ENCODE measurements at places on chromosomes 12 and 14. TPM values are rescaled to one million over a fixed set of nuclear protein-coding genes. Genes with fewer than 3 reads are reported as not detected.
A peak's percentile ranks its signal among the peaks of the same experiment; 100 is the strongest.

GRCh38 chr12:98780261-98780660, 135.2 kb downstream of the APAF1 start:
- no peaks in the 10 kb centered on the region for H3K36me3 ChIP-seq
- no peak overlapping the region for H3K4me3 ChIP-seq
- peaks cover 30% of the 10 kb centered on the region for H3K27me3 ChIP-seq
- H3K27ac ChIP-seq, result no peak overlapping the region
- no peaks in the 10 kb centered on the region for H3K4me1 ChIP-seq
- no peak for DNase-seq

- no peak for DNase-seq
- H3K27ac ChIP-seq, result no peak overlapping the region
- peaks cover 25% of the 10 kb centered on the region for H3K4me1 ChIP-seq
- H3K27me3 ChIP-seq, result peaks cover 23% of the 10 kb centered on the region
- no peaks in the 10 kb centered on the region for H3K36me3 ChIP-seq
These were observed 9.4 kb upstream of the BCL11B start for GRCh38 chr14:99281396-99281795.

- H3K4me1 ChIP-seq, result no peaks in the 10 kb centered on the region
- H3K4me3 ChIP-seq, result no peak overlapping the region
- H3K36me3 ChIP-seq, result no peaks in the 10 kb centered on the region
- DNase-seq, result no peak
- H3K27ac ChIP-seq, result no peak overlapping the region
These were observed 421.9 kb downstream of the LRFN5 start for GRCh38 chr14:42028607-42029006.

GRCh38 chr14:47959740-47960139, 284.3 kb upstream of the MDGA2 start:
- H3K4me1 ChIP-seq, result no peaks in the 10 kb centered on the region
- no peak overlapping the region for H3K4me3 ChIP-seq
- H3K27ac ChIP-seq, result no peak overlapping the region
- H3K27me3 ChIP-seq, result no peaks in the 10 kb centered on the region

DNA sequence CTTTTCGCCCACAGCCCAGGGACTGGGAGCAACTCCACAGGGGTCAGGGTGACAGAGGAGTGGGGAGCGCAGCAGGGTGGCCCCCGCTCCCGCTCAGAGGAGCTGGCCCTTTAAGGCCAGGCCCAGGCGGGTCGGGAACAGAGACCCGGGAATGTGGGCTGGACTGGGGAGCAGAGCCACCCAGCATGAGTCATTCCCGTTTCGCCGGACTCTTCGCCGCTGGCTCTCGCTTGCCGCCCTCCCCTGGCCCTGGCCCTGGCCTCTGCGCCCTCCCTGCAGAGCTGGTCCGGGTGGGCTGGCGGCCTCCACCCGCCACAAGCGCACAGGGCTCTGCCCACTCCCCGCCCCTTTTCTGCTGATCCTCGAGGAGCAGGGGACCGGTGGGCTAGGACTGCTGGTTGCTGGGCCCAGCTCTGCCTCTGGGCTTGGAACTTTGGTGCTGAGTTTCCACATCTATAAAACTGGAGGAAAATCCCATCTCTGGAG, 92.8 kb downstream of the NINJ2 start:
- H3K4me1 ChIP-seq, result peaks cover 78% of the 10 kb centered on the region
- H3K4me3 ChIP-seq, result no peak overlapping the region
- peaks cover 14% of the 10 kb centered on the region for H3K36me3 ChIP-seq
- no peaks in the 10 kb centered on the region for H3K27me3 ChIP-seq
- no peak for DNase-seq

Gene MGAT4C
- total RNA-seq, result not detected

GRCh38 chr12:52688481-52688880, 8.3 kb upstream of the KRT1 start:
- DNase-seq, result no peak
- H3K27ac ChIP-seq, result no peak overlapping the region
- H3K4me1 ChIP-seq, result peaks cover 11% of the 10 kb centered on the region

- H3K4me3 ChIP-seq, result no peak overlapping the region
These were observed 85.2 kb downstream of the WNK1 start for GRCh38 chr12:837548-837947.

Gene CFAP251
- 1.9 TPM for total RNA-seq

- no peaks in the 10 kb centered on the region for H3K4me1 ChIP-seq
- no peaks in the 10 kb centered on the region for H3K27me3 ChIP-seq
- DNase-seq, result no peak
- no peaks in the 10 kb centered on the region for H3K36me3 ChIP-seq
These were observed 82.0 kb downstream of the IFT43 start for GRCh38 chr14:76067536-76067935.

Gene RNASE7
- not detected for total RNA-seq

DNA sequence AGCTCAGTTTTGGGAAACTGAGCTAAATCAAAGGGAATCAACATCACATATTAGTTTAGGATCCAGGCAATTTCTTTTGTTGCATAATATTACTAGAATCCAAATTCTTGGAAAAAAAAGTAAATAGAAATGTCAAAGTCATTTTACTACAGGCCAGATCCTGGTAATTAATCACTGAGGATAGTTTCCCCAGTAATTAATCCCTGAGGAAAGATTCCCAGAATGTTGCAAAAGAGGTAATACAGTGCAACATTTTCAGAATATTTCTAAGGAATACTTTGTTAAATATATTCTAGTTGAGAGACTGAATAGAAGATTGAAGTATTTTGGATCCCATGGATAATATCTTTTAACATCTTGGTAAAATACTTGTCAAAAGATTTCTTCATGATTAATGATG, 207.0 kb upstream of the GARIN2 start:
- peaks cover 8% of the 10 kb centered on the region for H3K4me1 ChIP-seq
- H3K27ac ChIP-seq, result no peak overlapping the region
- no peaks in the 10 kb centered on the region for H3K27me3 ChIP-seq
- DNase-seq, result no peak
- H3K4me3 ChIP-seq, result no peak overlapping the region

GRCh38 chr14:24013654-24014514, 25.2 kb downstream of the DHRS4L2 start:
- H3K27me3 ChIP-seq, result peaks cover 22% of the 10 kb centered on the region
- peaks cover 29% of the 10 kb centered on the region for H3K4me1 ChIP-seq
- H3K4me3 ChIP-seq, result no peak overlapping the region
- peaks cover 14% of the 10 kb centered on the region for H3K36me3 ChIP-seq
- no peak overlapping the region for H3K27ac ChIP-seq
- DNase-seq, result peak; percentile 54

GRCh38 chr14:100015251-100015655, 50.0 kb upstream of the EVL start:
- no peaks in the 10 kb centered on the region for H3K4me1 ChIP-seq
- no peaks in the 10 kb centered on the region for H3K27me3 ChIP-seq
- H3K4me3 ChIP-seq, result no peak overlapping the region
- DNase-seq, result no peak

Gene ENDOU
- total RNA-seq, result not detected

DNA sequence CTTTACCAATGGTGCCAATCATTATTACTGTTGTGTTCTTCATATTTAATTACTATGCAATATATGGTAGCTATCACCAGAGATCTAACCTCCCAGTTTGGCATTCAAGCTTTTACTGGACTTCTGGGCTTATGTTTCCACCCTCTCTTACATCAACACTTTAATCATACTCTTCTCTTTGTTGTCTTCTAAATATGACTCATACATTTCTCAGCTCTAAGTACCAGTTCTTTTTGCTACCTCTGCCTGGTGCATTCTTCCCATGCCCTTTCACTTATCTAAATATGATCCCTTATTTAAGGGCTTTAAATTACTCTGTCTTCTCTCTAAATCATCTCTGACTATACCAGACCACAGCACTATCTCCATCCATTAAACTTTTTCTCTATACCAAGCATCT, 246.1 kb upstream of the CCDC196 start:
- no peak for DNase-seq
- peaks cover 6% of the 10 kb centered on the region for H3K27me3 ChIP-seq
- H3K36me3 ChIP-seq, result no peaks in the 10 kb centered on the region
- no peaks in the 10 kb centered on the region for H3K4me1 ChIP-seq

Gene TMEM106C
- 139 TPM for total RNA-seq

- DNase-seq, result no peak
- peaks cover 4% of the 10 kb centered on the region for H3K4me1 ChIP-seq
- no peak overlapping the region for H3K4me3 ChIP-seq
- no peak overlapping the region for H3K27ac ChIP-seq
- peaks cover 12% of the 10 kb centered on the region for H3K27me3 ChIP-seq
These were observed 96.9 kb upstream of the TMPO start for GRCh38 chr12:98418357-98419075.

Gene PPP1CC
- 230 TPM for total RNA-seq

- no peak overlapping the region for H3K27ac ChIP-seq
- H3K4me3 ChIP-seq, result no peak overlapping the region
- peaks cover 4% of the 10 kb centered on the region for H3K36me3 ChIP-seq
- peak; percentile 29 for DNase-seq
These were observed 99.2 kb downstream of the SCARB1 start for GRCh38 chr12:124764451-124764850.

DNA sequence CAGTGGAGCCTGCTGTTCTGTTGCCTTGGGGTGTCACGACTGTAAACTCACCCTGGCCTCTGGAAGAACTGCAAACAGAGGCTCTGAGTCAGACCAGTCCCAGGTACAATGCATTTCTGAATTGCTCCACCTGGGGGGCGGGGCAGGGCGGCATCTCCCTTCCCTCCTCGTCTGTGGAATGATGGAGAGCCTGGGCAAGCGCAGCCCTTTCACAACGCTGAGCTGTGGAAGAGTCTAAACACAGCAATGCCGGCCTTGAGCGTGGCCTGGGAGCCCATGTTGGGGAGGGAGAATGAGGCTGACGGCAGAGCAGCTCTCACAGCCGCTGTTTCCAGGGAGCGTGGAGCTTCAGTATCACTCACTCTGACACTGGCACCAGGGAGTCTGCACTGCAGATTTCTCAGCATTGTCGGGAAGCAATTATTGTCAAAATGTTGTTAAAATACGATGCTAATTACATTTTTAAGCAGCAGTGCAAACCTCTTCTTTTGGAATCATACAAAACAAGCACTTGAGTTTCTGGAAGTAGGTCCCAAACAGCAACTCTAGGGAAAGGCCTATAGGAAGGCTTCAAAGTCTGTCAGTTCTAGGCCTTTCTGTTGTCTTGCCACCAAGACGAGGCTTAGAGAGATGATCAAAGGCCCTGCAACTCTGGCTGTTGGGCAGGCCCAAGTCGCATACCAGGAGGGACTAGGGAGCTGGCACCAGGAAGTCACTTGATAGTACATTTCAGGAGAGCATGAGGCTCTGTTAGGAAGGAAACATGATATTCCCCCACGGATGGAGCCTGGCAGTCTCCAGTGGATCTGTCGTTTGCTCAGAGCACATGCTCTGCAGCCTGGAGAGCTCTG, 244.0 kb upstream of the FKBP4 start:
- H3K27ac ChIP-seq, result no peak overlapping the region
- peaks cover under 1% of the 10 kb centered on the region for H3K27me3 ChIP-seq
- no peaks in the 10 kb centered on the region for H3K36me3 ChIP-seq
- no peak overlapping the region for H3K4me3 ChIP-seq
- peaks cover 1% of the 10 kb centered on the region for H3K4me1 ChIP-seq

Gene LRRIQ1
- total RNA-seq, result not detected

DNA sequence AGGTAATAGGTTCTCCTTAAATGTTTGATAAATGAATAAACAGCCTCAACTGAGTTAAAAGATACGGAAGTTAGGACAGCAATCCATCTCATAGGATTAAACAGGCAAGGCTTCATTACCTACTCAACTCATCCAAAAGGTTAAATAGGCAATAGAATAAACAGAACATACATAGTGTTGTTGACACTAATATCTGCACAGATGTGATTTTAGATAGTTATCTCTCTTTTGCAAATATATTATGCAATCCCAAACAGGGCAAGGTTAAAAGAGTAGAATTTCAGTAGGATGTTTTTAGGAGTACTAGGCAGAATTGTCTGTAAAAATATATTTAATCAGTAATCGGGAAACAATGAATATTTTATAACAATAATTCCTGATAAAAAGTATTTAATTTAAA, 276.3 kb downstream of the CPNE8 start:
- H3K27me3 ChIP-seq, result no peaks in the 10 kb centered on the region
- no peak overlapping the region for H3K4me3 ChIP-seq
- DNase-seq, result no peak
- no peaks in the 10 kb centered on the region for H3K36me3 ChIP-seq

GRCh38 chr14:87864356-87865270, 128.4 kb downstream of the GALC start:
- peaks cover 2% of the 10 kb centered on the region for H3K27me3 ChIP-seq
- no peak overlapping the region for H3K27ac ChIP-seq
- no peak for DNase-seq
- no peaks in the 10 kb centered on the region for H3K36me3 ChIP-seq
- no peak overlapping the region for H3K4me3 ChIP-seq
- H3K4me1 ChIP-seq, result no peaks in the 10 kb centered on the region

Gene CMA1
- total RNA-seq, result not detected

GRCh38 chr12:80059875-80060274, 39.5 kb upstream of the OTOGL start:
- no peaks in the 10 kb centered on the region for H3K4me1 ChIP-seq
- H3K36me3 ChIP-seq, result no peaks in the 10 kb centered on the region
- no peak overlapping the region for H3K27ac ChIP-seq
- no peak overlapping the region for H3K4me3 ChIP-seq

- no peaks in the 10 kb centered on the region for H3K27me3 ChIP-seq
- H3K4me3 ChIP-seq, result no peak overlapping the region
- H3K36me3 ChIP-seq, result no peaks in the 10 kb centered on the region
- no peaks in the 10 kb centered on the region for H3K4me1 ChIP-seq
- DNase-seq, result no peak
These were observed 390.7 kb downstream of the SYT1 start for GRCh38 chr12:79255288-79255687.

DNA sequence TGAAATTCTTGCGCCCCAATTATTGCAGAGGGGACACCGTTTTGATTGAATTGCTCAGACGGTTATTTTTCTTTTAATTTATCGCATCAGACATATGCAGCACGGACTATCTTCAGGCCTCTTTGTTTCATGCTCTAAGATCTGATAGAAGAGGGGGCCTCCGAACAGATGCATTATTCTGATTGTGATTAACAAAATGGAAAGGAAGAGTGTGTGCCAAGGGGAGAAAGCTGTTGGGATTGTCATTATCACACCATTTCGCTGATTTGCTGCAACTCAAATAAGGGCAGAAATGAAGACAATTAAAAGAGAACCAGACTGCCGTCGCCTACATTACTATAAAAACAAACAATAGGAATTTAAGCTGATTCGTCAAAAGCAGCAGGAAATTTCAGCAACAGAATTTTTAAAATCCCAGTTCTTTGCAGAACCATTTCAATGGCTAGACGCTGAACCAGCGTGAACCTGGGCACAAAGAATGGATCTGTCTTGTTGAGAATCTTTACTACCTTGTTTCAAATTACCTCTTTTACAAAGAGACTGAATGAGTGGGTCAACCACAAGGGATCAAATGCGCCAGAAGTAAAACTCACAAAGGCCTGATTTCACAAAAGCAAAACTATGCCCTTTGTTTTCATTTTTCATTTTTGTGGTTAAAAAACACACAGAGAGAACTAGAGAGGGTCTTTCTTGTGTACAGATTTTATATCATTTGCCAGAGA, 30.6 kb downstream of the TMEM132D start:
- DNase-seq, result no peak
- no peak overlapping the region for H3K4me3 ChIP-seq
- H3K27ac ChIP-seq, result no peak overlapping the region
- H3K36me3 ChIP-seq, result no peaks in the 10 kb centered on the region
- H3K27me3 ChIP-seq, result no peaks in the 10 kb centered on the region
- no peaks in the 10 kb centered on the region for H3K4me1 ChIP-seq

Gene GNS
- 39.0 TPM for total RNA-seq

Gene KRT73
- total RNA-seq, result not detected

GRCh38 chr12:67918441-67918840, 70.8 kb upstream of the IFNG-AS1 start:
- H3K27me3 ChIP-seq, result peaks cover 2% of the 10 kb centered on the region
- no peak overlapping the region for H3K4me3 ChIP-seq
- no peaks in the 10 kb centered on the region for H3K4me1 ChIP-seq
- DNase-seq, result no peak
- H3K36me3 ChIP-seq, result no peaks in the 10 kb centered on the region

- no peak overlapping the region for H3K4me3 ChIP-seq
- no peak for DNase-seq
- H3K36me3 ChIP-seq, result no peaks in the 10 kb centered on the region
- H3K27me3 ChIP-seq, result no peaks in the 10 kb centered on the region
These were observed 80.8 kb downstream of the SLC25A21 start for GRCh38 chr14:37091651-37092050.

Gene CYP46A1
- 0.13 TPM for total RNA-seq

Measured in activated CD4-positive, alpha-beta memory T cell treated with anti-CD3 and anti-CD28 coated beads, Interleukin-2, amount 10 ng/mL, durations not matched to agents 7 days and 5 days (primary cell).